NCI-H2081 treated with DMSO at 0.1 percent for 48 hours (cell line): ENCODE measurements at places on chromosomes 1 and 21.
A peak's percentile ranks its signal among the peaks of the same experiment; 100 is the strongest.

GRCh38 chr1:21633992-21634805 is 35.0 kb downstream of the RAP1GAP start:
- no peak for DNase-seq

- no peak for DNase-seq
These were observed 6.7 kb upstream of the TIE1 start for GRCh38 chr1:43293896-43294760.

- DNase-seq: no peak
These were observed 52.7 kb downstream of the DIRAS3 start for GRCh38 chr1:67997746-67998145.

GRCh38 chr1:10848109-10848684 is 51.8 kb upstream of the CASZ1 start:
- no peak for DNase-seq

DNA sequence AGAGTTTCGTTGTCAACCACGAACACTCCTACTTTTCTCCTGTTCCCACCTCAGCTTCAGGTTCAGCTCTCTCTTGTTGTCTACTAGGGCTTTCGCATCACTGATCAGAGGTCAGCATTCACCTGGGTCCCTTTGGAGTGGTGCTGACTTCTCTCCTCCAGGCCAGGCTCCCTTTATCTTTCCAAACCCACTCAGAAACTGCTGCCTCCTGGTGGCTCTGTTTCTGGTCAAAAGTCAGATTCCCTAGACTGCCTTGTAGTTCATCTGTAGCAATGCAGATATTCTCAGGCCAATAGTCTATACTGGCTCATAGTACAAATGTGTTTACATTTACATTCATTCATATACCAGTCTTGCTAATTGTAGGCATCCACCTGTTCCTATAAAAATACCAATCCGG is 6.4 kb upstream of the ERI3 start:
- no peak for DNase-seq

DNA sequence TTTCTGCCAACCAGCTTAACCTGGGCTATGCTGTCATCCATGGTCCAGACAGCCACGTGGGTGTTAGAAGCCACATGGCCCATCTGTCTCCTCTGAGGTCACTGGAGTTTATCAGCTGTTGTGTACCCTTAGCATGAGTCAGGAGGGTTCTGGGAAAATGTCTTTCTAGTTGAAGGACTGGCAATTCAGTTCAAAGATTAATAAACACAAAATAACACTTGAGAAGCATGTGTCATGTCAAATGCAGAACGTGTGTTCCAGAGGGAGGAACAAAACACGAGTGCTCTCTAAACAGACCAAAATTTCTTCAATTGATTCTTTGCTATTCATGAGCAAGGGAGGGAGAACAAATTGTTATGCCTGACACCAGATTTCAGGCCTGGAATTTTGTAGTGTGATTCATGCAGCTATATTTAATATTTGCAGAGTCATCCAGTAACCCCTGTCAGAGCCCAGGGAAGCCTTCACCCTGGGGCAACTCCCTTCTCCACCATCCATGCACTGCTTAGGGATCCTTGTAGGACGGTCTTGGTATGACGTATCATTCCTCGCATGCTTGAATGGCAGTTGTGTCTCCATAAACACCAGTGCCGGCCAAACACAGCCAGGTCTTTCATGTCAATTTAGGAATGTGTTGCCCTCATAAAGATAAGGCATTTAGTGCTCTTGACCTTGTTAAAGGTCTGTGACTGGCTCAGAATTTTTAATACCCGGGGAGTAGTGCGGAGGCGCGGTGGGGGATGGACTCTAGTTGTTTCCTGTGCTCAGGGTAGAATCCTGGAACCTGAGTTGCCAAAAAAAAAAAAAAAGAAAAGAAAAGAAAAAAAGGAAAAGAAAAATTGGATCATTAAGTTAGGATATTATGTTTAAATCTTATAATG is 27.7 kb upstream of the DYRK1A start:
- DNase-seq: no peak

DNA sequence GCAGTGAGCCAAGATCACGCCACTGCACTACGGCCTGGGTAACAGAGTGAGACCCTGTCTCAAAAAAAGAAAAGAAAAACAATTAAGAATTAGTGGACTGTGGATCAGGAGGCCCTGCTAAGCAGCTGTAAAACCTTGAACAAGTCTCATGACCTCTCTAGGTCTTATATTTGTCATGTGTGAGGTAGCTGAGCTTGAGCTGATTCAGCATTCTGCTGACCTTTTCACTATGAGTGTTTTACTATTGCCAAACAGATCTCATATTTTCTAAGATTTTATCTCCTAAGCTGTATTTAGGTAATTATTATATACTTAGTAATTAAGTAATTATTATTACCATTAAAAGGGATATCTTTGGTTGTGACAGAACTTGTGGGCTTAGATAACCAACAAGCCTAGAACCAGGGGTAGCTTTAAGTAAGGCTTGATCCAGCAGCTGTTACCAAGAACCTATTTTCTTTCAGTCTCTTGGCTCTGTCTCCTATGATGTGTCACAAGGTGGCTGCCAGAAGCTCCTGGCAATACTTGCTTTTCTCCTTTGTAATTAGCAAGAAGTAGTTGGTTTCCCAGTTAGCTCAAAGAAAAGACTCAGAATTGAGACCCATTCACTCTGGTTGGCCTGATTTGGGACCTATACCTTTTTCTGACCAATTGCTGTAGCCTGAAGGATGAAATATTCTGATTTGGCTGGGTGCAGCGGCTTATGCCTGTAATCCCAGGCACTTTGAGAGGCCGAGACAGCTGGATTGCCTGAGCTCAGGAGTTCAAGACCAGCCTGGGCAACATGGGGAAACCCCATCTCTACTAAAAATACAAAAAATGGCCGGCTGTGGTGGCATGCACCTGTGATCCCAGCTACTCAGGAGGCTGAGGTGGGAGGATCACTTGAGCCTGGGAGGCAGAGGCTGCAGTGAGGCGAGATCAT is 8.5 kb upstream of the ZC3H12A start:
- DNase-seq: no peak

DNA sequence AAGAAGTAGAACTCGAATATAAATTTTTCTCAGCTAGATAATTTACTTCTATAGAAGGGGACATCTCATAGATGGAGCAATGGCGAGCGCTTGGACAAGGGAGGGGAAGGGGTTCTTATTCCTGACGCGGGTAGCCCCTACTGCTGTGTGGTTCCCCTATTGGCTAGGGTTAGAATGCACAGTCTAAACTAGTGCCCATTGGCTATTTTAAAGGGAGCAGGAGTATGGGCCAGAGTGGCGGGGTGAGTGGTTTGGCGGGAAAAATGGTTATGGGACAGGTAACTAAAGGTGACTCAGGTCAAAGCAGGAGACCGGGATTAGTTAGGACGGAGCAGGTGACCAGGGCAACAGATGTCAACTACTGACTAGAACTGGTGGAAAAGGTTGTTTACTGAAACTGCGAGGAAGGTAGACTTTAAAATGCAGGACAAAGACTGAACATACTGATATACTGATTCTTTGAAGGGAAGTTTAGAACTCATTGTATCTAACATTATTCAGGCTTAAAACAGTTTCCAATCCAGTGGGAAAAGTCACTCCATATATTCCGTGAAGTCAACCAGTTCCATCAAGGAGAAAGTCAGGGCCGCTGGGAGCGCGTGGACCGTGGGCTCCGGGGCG is 940 bp upstream of the ATAD3A start:
- DNase-seq: peak; percentile 3

DNA sequence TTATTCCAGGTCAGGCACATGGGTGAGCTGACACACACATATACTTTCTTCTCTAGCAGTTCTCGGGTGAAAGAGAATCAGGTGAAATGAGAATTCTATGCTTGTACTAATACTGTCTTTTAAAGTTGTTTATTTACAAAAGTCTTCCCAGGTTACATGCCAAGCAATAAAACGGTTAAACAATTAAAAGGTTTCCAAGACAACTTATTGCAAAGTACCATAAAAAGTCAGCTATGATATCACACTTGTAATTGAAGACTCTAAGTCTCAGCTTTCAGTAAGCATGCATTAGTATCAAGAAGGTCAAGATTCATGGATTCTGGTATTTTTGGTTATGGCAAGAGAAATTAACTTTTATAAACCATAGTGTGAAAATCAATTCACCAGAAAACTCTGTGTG is 171.4 kb downstream of the PDE4B start:
- DNase-seq: no peak

- DNase-seq: no peak
These were observed 49.4 kb downstream of the NFIA start for GRCh38 chr1:61131716-61132115.

DNA sequence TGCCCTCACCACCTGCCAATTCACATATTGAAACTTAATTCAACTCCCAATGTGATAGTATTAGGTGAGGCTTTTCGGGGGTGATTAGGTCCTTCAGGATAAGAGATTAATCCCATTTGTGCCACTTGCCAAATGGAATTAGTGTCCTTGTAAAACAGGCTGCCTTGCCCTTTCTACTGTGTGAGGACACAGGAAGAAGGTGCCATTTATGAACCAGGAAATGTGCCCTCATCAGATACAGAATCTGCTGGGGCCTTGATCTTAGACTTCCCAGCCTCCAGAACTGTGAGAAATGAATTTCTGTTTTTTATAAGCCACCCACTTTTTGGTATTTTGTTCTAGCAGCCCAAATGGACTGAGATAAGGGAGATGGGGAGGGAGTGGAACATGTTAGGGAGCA is 39.1 kb upstream of the AGL start:
- DNase-seq: no peak

- DNase-seq: no peak
These were observed 204.6 kb downstream of the PTBP2 start for GRCh38 chr1:96926176-96926575.

GRCh38 chr1:226615876-226616275 is 67.3 kb downstream of the STUM start:
- DNase-seq: no peak

- no peak for DNase-seq
These were observed 42.5 kb upstream of the SYT2 start for GRCh38 chr1:202752774-202753173.

GRCh38 chr1:119011116-119011515 is 23.0 kb upstream of the TBX15 start:
- DNase-seq: no peak

DNA sequence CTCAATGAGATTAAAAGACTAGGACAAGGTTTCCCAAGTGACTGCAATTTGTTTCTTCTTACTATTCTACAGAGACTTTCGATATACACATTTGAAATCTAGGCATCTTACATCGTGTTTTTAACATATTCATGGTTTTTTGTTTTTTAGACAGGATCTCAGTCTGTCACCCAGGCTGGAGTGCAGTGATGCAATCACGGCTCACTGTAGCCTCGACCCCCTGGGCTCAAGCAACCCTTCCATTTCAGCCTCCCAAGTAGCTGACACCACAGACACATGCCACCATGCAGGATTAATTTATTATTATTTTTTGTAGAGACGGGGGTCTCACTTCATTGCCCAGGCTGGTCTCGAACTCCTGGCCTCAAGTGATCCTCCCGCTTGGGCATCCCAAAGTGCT is 1.5 kb downstream of the PDZK1 start:
- DNase-seq: no peak

DNA sequence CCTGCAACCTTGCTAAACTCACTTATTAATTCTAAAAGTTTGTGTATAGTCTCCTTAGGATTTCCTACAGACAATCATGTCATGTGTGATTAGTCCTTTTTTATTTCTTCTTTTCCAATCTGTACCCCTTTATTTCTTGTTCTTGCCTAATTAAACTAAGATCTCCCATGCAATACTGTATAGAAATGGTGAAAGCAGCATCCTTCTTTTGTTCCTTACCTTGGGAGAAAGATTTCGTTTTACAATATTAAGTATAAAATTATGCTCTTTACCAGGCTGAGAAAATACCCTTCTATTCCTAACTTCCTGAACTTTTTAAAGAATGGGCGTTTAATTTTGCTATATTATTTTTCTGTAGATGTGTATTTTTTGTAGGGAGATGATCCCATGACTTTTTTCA is 7.6 kb upstream of the COL18A1 start:
- DNase-seq: no peak

DNA sequence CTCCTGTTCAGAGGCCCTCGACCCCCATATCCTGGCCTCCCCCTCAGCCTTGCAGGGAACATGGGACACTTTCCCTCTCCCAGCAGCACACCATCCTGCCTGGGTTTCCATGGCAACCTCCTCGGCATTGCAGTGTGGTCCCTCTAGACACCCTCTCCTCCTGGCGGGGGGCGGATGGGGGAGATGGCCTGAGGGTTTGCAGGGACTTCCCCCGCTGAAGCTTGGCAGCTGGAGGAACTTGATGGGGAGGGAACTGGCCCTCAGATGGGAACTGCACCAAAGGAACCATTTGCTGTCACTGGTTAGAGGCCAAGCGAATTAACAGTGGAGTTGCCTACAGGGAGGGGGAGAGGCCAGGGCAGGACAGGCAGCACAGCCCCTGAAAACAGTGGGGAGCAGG is 28.7 kb downstream of the RIMS3 start:
- no peak for DNase-seq

GRCh38 chr1:37824001-37824400 is 16.0 kb upstream of the YRDC start:
- no peak for DNase-seq

DNA sequence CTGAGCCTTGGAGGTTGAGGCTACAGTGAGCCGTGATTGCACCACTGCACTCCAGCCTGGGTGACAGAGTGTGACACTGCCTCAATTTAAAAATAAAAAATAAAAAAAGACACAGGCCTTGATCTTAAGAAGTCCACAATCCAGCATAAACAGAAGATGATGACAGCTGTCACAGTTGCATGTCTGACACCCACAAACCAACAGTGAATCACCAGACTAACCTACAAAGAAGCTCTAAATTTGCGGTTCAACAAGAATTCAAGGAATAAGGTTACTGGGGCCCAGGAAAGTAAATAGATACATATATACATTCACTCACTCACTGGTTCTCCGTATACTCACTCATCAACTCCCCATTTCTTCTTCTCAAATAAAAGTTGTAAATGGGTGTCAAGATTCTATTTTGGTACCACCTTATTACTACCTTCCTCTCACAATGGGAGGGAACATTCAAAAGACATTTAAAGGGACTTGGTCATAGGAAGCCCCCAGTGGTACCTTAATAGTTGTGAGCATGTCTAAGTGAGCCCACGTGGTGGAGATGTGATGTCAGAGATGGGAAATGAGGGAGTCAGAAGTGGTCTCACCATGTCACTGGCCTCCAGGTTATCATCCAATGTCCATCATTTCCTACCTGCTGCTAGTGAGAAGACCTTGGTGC is 66.9 kb upstream of the PRDX6 start:
- no peak for DNase-seq

- DNase-seq: no peak
These were observed 109.9 kb downstream of the LACTBL1 start for GRCh38 chr1:22862752-22863151.
